ENCODE measurements at places on chromosomes 13 and 19.

DNA sequence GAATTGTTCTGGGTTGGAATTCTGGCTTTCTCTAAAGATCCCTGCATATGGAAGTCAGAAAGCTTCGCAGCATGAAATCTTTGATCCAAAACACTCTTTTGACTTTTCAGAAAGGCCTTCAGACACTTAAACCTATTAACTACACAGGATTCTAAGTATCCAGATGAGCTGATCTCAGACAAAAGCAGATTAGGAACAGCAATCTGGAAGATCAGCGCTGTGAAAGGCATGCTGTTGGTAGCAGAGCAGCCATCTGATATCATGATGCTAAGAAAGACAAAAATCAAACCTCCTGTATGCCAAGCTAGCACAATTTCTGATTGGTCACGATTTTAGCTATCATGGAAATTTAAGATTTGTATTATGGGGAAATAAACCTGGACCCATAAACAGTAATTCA is 589.9 kb downstream of the GPC5 start:
- DNase-seq: no peak

GRCh38 chr19:50835103-50835784 is 1.9 kb upstream of the KLK15 start:
- DNase-seq: no peak

GRCh38 chr13:51729866-51730553 is 74.0 kb downstream of the DHRS12 start:
- no peak for DNase-seq

GRCh38 chr13:96460609-96461008 is 370.7 kb downstream of the HS6ST3 start:
- no peak for DNase-seq

GRCh38 chr19:307793-308420 is 16.7 kb upstream of the PLPP2 start:
- no peak for DNase-seq

Measured in CD8-positive, alpha-beta T cell (primary cell).